Neural crest cell (in vitro differentiated cells): ENCODE measurements at places on chromosomes 7 and 10.

DNA sequence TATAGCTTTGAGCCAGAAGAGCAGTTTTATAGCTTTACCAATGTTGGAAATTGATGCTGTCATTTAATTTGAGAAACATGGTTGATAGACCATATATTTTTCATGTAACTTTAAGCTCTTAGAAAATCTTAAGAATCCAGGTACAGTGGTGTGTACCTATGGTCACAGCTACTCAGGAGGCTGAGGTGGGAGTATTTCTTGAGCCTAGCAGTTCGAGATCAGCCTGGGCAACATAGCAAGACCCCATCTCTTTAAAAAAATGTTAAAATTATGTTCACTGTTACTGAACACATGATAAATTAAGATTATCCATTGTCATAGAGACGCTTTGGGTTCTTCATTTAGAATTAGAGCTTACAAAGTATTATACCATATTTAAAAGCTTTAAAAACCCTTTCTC is 18.2 kb downstream of the REEP3 start:
- no peak overlapping the region for H3K4me3 ChIP-seq
- no peak for DNase-seq
- H3K36me3 ChIP-seq = no peaks in the 10 kb centered on the region
- H3K27ac ChIP-seq = no peak overlapping the region

- H3K27ac ChIP-seq = no peak overlapping the region
- no peaks in the 10 kb centered on the region for H3K27me3 ChIP-seq
- no peak for DNase-seq
- no peak overlapping the region for H3K4me3 ChIP-seq
- no peaks in the 10 kb centered on the region for H3K36me3 ChIP-seq
These were observed 116.1 kb upstream of the ACBD5 start for GRCh38 chr10:27356738-27357137.

GRCh38 chr10:28393956-28394568 is 91.2 kb upstream of the MPP7 start:
- DNase-seq = peak; percentile 74
- H3K4me1 ChIP-seq = no peaks in the 10 kb centered on the region
- H3K27ac ChIP-seq = no peak overlapping the region
- H3K36me3 ChIP-seq = no peaks in the 10 kb centered on the region

DNA sequence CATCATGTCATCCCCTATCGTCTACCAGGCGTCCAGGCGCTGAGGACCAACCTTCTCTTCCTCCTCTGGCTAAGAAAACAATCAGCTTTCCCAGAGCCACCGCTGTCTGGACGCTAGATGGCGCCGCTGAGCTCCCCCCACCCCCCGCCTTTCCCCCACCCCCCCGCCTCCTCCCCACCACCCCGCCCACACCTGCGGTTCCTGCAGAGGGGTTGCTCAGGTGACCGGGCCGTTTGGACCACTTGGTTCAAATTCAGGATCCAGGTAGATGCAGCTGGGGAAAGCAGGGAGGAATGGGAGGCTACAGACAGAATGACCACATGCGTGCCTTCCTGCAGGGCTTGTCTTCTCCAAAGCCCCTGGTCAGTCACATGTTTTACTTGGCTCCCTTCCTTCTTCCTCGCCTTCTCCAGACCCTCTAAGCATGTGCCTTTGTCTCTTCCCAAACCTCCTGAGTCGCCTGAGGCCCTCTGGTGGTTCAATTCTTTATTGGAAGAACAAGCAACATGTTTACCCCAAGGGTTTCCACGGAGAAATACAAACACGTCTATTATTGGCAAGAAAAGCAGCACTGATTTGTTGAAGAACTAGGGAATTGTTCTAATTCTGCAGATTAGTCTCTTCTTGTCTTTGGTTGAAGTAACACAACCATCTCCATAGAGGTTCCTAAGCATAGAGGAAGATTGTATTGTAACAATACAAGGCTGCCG is 24.7 kb downstream of the AOC1 start:
- DNase-seq = peak; percentile 54
- peaks cover 37% of the 10 kb centered on the region for H3K4me1 ChIP-seq
- peak overlapping the region; percentile 44 for H3K4me3 ChIP-seq
- no peaks in the 10 kb centered on the region for H3K27me3 ChIP-seq
- peaks cover 5% of the 10 kb centered on the region for H3K36me3 ChIP-seq

DNA sequence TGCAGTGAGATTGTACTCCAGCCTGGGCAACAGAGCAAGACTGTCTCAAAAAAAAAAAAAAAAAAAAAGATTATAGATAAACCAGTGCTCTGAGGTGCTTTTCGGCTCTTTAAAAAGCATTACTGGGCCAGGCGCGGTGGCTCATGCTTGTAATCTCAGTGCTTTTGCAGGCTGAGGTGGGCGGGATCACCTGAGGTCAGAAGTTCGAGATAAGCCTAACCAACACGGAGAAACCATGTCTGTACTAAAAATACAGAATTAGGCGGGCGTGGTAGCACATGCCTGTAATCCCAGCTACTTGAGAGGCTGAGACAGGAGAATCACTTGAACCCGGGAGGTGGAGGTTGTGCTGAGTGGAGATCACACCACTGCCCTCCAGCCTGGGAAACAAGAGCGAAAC is 6.6 kb upstream of the HNRNPF start:
- no peak for DNase-seq
- H3K27ac ChIP-seq = no peak overlapping the region
- H3K36me3 ChIP-seq = no peaks in the 10 kb centered on the region
- H3K27me3 ChIP-seq = no peaks in the 10 kb centered on the region

DNA sequence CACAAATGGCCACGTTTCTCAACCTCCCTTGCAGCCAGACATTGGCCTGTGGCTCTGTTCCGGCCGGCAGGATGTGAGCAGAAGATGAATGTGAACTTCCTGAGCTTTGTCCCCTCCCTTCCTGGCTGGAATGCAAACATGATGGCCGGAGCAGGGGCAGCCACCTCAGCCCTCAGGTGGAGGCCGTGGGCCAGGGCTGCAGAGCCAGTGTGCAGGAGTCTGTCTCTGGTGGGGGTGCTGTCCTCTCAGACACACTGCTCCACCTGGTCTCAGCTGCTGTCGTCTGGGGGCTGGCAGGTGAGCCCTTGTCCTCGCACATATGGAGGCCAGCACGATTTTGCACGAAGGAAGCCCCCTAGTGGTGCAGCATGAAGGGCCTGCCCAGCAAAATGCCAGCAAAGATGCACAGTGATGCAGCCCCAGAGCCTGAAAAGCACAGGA is 25.3 kb upstream of the PWWP2B start:
- H3K36me3 ChIP-seq = peaks cover 20% of the 10 kb centered on the region
- no peaks in the 10 kb centered on the region for H3K27me3 ChIP-seq
- H3K4me3 ChIP-seq = no peak overlapping the region

DNA sequence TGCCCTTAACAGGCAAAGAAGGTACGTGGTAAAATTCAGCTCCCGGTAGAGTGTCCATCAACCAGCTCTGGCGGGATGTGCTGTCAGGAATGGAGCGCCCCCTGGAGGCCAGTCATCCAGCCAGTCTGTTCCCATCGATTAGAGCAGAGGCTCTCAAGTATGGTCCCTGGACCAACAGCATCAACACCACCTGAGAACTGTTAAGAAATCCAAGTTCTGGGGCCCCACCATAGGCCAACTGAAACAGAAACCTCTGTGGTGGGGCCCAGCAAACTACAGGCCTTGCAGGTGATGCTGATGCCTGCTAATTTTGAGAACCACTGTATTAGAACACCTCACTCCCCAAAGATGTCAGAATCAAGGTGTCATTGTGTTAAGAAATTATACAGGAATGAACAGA is 109.2 kb downstream of the DPY19L1 start:
- no peak overlapping the region for H3K4me3 ChIP-seq
- peaks cover 14% of the 10 kb centered on the region for H3K36me3 ChIP-seq
- DNase-seq = peak; percentile 56
- H3K27me3 ChIP-seq = no peaks in the 10 kb centered on the region
- no peak overlapping the region for H3K27ac ChIP-seq

DNA sequence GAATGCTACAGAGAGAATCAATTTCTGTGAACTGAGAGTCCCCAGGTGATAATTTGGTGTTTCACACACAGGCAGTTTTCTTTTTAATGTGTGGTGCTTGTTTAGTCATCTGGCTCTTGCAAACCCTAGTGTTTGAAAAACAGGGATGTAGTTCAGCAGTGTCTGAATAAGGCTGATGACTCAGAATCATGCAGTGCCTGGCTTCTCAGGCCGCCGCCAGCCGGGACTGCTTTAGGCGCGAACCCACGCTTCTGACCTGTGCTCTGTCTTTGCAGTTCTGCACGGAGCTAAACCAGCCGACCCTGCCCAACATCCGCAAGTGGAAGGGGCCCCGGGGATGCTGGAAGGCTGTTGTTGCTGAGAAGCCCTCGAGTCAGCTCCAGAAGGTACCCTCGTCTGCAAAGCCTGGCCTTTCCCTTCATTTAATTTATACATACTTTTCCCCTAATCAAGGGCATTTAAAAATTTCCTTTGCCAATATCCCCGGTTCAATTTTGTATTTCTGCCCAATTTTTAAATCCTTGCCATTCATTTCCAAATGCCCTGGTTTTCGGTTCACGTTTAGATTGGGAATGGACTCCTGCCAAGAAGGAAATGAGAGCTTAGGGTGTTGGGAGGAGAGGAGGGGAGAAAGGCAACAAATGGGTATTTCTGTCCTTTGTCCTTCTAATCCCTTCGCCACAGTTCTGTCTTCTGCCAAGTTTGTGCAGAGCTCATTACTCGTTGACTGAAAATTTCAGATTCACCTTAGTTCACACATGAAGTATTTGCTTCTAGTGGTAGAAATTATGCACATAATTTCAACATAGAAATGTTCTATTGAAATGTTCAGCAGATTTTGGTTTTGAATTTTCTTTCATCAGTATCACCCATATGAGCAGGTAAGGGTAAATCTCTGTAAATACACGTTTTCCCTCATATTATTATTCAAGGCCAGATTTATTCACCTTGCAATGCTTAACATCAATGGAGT is 108.5 kb upstream of the ANLN start:
- DNase-seq = no peak
- H3K4me1 ChIP-seq = peaks cover 48% of the 10 kb centered on the region
- no peaks in the 10 kb centered on the region for H3K36me3 ChIP-seq

- no peak overlapping the region for H3K4me3 ChIP-seq
- DNase-seq = no peak
- H3K4me1 ChIP-seq = peaks cover 16% of the 10 kb centered on the region
- H3K27me3 ChIP-seq = no peaks in the 10 kb centered on the region
- no peak overlapping the region for H3K27ac ChIP-seq
These were observed 85.1 kb downstream of the KLF6 start for GRCh38 chr10:3699916-3700315.

DNA sequence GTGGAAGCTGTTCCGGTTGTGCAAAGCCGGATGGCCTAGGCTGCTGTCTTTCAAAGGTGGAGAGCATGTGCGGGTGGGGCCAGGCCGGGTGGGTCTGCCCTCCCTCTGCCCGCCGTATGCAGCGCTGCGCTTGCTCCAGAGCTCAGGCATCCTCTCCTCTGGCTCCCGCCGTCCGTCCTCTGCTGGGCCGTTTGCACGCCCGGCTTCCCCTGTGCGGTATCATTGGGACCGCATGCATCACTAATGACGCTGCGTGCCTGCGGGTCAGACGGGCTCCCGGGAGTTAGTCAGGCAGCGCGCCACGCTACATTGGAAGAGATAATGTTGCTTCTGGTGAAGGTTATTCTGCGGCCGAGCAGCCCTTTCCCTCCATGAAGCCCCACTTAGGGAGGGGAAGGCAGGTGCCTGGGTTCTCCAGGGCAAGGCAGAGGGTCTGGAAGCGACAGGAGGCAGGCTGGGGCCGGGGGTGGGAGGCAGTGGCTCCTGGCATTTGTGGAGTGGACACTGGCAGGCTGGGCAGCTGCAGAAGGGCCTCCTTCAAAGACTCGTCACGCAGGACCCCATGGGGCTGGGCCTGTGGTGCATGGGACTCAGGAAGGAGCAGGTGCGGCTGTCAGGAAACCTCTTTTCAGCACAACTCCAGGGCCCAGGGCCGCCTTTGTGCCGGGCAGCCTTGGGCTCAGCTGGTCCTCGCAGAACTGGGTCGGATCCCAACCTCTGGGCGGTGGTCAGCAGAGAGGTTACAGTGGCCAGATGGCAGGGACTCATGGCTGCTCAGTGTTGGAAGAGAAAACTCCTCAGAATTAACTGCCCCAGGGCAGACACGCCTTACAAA is 318.5 kb downstream of the WDR37 start:
- H3K36me3 ChIP-seq = no peaks in the 10 kb centered on the region
- H3K27me3 ChIP-seq = peaks cover 15% of the 10 kb centered on the region
- DNase-seq = no peak
- peaks cover 8% of the 10 kb centered on the region for H3K4me1 ChIP-seq
- no peak overlapping the region for H3K27ac ChIP-seq

DNA sequence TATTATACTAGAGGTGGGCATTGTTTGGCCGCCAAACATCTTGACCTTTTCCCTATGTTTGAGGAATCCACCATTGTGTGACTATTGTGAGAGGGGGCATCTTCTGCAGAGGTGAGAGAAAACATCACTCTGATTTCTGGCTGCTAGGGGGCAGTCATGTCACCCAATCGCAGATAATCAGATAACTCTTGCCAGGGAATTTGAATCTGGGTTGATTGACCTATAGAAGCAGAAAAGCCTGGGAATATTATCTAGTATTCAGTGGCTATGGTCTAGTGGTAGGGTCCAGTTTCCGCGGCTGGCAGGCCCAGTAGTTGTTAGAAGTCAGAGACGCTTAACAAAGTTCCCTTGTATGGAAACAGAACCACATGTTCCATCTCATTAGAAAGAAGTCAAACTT is 808.5 kb downstream of the PHTF2 start:
- H3K27ac ChIP-seq = no peak overlapping the region
- H3K4me1 ChIP-seq = peaks cover 9% of the 10 kb centered on the region
- H3K27me3 ChIP-seq = no peaks in the 10 kb centered on the region
- DNase-seq = no peak

DNA sequence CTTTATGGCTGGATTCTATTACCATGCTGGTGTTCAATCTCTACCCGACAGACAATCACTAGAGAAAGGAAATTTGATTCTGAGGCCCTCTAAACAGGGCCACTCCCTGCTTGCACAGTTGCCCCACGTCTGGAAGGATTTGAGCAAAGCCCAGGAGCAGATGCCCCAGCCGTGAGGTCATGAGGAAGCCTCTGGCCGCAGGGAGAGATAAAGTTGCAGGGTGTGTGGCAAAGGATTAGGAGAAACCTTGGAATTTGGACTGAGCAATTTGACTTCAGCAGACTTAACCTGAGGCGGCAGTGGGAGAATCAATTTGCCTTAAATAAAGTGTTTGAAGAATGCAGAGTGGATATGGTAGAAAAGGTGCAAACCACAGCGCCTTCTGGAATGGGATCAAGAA is 40.2 kb upstream of the KLF6 start:
- H3K27me3 ChIP-seq = no peaks in the 10 kb centered on the region
- DNase-seq = no peak
- no peak overlapping the region for H3K4me3 ChIP-seq
- H3K4me1 ChIP-seq = peaks cover 9% of the 10 kb centered on the region
- H3K27ac ChIP-seq = no peak overlapping the region
